ELR (cell line): ENCODE measurements at places on chromosomes 11 and 22.

GRCh38 chr11:128302425-128303186 is 284.8 kb downstream of the ETS1 start:
- no peak for DNase-seq

DNA sequence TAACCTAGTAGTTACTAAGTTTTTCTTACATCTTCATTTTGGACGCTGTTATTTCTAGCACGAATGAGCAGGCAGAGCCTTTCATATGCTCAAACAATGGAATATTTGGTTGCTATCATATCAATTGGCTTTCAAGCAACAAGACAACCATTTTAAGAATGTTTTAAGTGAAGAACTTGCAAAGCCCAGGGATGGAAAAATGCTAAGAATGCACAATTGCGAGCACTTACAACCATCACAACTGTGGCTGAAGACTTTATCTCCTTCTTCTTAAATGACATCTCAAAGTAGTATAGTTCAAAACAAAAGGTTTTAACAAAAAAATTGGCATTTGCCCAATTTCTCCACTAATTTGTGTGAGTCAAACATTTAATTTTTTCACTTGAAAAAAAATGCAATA is 8.3 kb upstream of the MMP1 start:
- DNase-seq: no peak

- DNase-seq: peak; percentile 10
Measured at GRCh38 chr11:19344661-19345518, 104.1 kb upstream of the E2F8 start.

GRCh38 chr22:37457093-37457893 is 28.9 kb downstream of the MFNG start:
- peak; percentile 71 for DNase-seq

- no peak for DNase-seq
Measured at GRCh38 chr11:69971741-69972140, 106.4 kb upstream of the ANO1 start.

DNA sequence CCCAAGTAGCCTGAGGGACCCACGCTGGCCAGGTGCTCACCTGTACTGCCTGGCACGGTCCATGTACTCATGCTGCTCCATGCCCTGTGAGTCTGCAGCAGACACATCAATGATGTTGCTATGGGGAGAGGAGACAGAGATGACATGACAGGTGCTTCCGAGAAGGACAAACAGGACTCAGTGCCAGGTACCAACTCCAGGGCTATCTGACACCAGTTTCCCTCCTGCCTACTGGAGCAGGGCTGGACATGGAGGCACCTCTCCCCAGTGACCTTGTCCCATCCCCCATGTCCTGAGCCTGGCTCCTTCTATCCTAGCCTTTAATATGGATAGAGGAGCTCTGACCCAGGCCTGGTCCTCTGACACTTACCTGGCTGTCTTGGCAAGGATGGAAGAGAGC is 4.4 kb downstream of the LAMTOR1 start:
- DNase-seq: no peak

DNA sequence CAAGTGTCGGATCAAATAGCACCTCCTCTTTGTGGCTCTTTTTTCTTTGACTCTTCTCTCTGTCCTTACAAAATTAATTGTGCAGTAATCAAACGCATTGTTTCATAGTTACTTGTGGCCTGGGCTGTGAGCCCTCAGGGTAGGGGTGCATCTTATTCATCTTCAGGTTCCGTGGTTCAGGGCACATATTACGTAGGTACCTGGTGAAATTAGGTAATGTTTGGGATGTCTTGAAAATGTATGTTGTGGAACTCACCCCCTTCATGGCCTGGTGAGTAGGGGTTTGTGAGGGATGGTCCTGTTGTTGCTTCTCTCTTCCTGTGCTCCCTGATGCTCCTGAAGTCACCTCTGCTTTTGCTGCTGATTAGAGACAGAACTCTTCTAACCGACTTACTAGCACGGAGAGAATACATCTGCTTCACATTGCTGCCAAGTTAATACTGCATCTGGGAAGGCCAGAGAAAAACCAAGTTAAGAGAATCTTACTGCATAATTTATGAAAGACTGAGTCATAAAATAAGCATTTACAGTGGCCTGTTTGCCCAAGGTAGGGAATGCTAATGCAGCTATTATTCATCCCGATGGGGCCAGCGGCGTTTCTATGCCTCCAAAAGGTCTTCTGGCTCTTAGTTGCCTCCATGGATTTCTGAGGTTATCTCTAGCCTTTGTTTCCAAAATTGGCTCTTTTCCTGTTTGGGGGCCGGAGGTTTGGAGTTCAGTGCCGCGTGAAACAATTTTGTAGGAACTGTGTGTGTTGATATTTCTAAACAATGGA is 66.9 kb downstream of the TBC1D22A start:
- DNase-seq: peak; percentile 92

- no peak for DNase-seq
Measured at GRCh38 chr11:94675239-94675638, 92.9 kb upstream of the AMOTL1 start.

DNA sequence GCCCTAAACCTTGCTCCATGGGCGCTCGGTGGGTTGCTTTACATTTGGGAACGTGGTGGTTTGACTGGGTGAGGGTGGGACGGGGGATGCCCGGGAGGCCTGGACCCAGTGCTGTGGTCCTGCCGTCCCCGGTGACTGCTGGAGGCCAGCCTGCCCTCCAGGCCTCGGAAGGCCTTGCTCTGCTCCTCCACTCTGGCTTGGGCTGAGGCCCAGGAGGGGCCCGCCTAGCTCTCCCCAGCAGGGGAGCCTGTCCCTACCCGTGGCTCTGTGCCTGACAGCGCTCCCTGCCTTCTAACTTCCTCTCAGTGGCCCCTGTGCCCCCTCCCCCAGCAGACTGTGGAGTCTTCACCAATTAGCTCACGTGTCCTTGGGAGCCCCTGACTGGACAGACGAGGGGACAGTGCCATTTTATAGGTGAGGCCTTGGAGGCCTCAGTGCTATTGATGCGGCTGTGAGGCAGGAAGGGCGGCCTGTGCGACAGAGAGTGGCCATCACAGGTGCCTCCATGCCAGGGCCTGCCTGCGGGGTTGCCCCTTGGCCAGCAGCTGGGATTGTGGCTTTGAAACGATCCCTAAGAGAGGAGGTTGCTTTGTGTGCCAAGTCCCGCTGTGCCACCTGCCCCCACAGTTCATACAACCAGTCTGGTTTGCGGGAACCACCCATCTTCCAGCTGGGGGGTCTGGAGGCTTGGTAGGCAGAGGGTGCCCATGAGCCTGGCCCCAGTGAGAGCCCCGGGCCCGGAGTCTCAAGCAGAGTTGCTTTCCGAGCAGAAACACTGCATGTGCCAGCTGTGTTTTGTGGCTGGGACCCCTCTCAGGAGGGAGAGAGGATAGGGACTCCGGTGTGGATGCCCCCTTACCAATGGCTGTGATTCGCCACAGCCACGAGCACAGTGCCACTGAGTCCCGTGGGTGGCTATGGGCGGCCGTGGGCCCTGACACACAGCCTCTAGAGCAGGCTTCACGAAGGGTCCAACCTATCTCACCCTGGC is 17.7 kb downstream of the TPCN2 start:
- no peak for DNase-seq
